ENCODE measurements at places on chromosomes 4 and X. TPM values are rescaled to one million over a fixed set of nuclear protein-coding genes. Genes with fewer than 3 reads are reported as not detected.

DNA sequence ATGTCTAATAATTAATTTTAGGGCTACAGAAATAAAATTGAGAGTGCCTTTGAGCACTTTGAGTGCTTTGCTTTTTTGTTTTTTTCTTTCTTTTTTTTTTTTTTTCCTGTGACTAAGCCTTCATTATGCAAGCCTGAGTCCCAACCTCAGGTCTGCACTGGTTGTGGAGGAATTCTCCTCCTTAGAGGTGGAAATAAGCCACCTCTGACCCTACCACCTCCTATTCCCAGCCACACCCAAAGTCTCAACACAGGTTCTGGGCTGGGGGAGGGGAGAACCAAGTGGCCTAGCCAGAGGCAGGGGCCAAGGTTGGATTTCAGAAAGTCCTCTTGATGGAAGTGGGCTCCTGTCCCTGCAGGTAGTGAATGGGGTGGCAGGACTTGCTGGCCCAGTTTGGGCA lies 180.2 kb downstream of the ARAP2 start:
- no peak for DNase-seq

MAGEA4 gene
- total RNA-seq: not detected

DNA sequence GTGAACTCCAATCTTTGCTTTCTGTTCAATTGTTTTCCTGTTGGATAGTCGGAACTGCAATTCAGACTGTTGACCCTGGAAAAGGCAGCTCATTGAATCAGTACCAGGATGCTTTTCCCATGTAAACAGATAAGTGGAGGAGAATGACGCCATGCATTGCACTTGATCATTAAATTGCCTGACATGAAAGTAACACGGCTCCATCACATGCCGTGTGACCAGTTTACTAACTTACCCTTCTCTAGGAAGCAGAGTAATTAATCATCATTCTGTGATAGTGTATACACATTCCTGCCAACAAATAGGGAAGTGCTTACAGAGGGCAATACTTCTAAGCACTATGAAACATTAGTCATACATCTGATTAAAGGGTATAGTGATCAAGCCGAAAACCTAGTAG lies 101.4 kb downstream of the PPARGC1A start:
- DNase-seq: no peak

- DNase-seq: peak; percentile 41
These were observed 15.6 kb upstream of the LAP3 start for GRCh38 chr4:17561195-17561909.

DNA sequence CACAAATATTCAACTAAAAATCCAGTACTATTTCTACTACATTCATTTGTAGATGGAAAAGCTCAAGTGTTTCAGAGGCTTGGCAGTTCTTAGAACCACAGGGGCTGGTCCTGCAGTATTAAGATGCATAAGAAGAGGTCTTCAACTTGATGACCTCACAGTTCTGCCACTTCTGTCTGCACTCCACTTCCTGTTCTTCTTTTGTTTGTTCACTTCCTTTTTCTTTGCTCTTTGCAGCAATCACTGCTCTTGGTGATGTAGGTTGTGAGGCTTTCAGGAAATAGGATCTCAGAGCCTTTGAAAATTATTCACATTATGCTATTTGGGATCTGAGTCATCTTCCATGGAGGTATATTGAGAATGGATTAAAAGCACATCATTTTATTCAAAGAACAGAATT lies 602.0 kb upstream of the CPEB2 start:
- DNase-seq: no peak

NLRP2B gene
- under 0.01 TPM for total RNA-seq

- DNase-seq: peak; percentile 15
These were observed 35.8 kb downstream of the AMELX start for GRCh38 chrX:11329021-11329420.

PPEF2 gene
- under 0.01 TPM for total RNA-seq

GRCh38 chr4:2255501-2256155 lies 6.3 kb downstream of the MXD4 start:
- DNase-seq: peak; percentile 38

DNA sequence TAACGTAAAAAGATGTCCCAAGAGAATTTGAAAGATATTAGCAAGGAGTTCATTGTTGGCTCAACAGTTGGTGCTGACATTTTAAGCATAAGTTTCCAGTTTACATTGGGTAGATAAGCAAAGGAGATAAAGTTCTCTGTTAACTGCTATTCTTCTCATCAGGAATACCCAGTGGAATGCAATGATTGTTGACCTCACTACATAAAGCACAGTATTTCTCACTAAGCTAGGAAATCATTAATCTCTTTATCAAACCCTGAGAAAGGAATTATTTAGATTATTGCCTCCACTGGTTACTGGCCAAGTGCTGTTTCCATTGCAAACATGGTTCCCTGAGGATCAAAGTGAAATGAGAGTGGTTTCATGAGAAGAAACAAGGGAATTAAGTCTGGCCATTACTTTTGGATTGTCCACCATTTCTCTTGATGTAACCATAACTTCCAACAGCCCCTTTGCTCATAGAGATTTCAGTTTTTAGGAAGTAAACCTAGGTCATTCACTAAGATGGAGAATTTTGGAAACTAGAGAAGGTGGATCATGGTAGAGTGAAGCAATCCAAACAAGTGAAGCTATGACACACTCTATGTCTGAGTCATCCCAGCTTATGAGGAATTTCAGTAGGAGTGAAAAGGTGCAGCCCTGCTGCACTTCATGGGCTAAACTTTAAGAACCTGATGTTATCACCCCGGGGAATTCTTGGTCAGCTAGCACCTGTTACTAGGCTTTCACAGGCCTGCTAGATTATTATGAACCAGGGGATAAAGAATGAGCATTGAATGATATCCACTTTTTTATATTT lies 163.4 kb downstream of the AREG start:
- DNase-seq: no peak

KLHL8 gene
- total RNA-seq: 7.9 TPM

DNA sequence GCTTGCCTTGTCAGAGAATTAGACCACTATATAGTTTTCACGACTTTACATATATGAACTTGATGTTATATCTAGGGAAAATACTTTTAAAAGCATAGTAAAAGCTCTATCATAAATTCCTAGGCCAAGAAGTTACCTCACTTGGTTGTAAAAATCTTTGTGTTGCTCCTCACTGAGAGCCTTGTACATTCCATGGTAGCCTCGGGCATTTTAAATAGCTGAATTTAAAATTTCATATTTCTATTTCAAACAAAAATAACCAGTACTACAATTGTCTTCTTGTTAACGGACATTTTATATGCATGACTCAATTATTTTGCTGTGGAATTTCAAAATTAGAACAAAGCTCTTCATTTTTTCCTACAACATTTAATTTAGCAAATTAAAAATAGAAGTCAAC lies 107.6 kb downstream of the MID1 start:
- DNase-seq: no peak

SMR3B gene
- not detected for total RNA-seq

DNA sequence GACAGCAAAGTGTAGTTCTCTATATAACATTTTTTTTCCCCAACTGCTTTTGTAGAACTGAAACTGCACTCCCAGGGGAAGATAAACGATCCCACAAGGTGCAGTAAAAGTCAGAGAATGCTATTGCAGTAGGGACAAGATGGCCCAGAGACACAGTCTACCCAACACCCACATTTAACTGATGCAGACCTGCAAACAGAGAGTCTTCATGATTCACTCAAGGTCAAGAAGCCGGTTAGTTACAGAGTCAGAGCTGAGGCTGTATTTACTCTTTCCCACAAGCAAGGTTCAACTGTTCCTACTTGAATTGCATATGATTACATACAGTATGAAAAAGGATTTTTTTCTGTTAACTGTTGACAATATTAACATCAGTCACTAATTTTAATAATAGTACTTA lies 654.6 kb downstream of the IL1RAPL1 start:
- no peak for DNase-seq

- no peak for DNase-seq
These were observed 8.4 kb downstream of the UGT8 start for GRCh38 chr4:114607056-114607455.

- DNase-seq: no peak
These were observed 173.1 kb downstream of the VSIG4 start for GRCh38 chrX:65866773-65867172.

GRCh38 chr4:25123236-25123635 lies 37.0 kb downstream of the SEPSECS start:
- no peak for DNase-seq

DNA sequence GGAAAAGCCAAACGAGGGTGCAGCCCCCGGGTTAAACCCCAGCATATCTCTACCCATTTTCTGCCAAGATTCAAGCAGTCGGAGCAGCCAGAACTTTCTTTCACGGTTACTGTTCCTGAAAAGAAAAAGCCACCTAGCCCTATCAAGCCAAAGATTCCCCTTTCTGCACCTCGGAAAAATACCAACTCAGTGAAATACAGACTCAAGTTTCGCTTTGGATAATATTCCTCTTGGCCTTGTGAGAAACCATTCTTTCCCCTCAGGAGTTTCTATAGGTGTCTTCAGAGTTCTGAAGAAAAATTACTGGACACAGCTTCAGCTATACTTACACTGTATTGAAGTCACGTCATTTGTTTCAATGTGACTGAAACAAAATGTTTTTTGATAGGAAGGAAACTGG lies 20.0 kb downstream of the FGF5 start:
- DNase-seq: no peak

SH3D19 gene
- total RNA-seq: 36.3 TPM

DNA sequence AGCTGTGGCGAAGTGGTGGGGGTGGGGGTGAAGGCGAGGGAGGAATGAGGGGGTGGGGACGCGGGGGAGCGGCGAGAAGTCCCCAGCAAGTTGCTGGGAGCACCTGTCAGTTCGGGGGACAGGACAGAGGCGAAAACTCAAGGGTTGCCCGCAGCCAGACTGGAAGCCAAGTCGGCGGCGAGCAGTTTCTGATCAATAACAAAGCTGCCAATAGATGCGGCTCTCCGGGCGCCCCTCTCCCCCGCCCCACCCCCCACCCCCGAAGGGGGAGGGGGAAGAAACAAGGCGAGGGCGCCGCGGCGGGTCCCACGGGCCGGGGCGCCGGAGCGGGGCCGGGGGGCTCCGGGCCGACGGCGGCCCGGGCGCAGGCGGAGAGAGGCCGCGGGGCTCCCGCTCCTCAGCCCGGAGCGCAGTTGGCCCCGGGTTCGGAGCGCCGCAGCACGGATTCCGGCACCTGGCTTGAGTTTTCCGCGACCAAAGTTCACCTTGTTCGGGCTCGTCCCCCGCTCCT lies 379 bp downstream of the PDGFC start:
- no peak for DNase-seq

DNA sequence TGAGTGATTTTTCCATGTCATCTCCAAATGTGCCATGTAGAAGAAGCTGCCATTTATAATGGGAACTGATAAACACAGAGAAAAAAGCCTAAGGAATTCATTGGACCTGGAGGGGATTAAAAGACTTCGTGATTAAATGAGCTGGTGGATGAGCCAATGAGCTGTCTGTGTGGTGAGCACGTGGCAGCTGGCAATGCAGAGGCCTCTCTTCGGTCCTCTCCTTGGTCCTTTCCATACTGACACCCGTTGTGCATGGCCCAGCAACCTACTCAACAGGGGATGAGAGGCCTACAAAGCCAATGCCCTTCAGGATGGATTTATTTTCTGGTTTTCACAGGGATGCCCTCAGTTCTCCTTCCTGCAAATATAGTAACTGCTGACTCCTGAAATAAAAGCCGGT lies 87.7 kb upstream of the STS start:
- DNase-seq: no peak

DNA sequence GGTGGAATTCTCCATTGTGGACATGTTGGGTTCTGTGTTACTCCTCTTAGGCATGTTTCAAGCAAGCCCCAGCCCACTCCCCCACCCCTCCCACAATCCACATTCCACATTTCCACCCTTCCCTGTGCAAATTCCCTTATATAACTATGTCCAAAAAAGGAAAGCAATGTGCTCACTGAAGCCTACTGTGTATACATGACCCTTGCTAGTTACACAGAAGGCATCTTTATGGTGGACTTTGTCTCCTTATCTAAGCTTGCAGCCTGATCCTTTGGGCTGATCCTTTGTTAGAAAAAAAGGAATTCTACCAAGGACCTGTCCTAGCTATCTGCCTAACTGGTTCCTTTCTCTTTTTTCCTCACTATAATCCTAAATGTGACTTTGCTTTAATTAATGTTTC lies 796.8 kb downstream of the NLGN4X start:
- no peak for DNase-seq

FANCB gene
- 1.8 TPM for total RNA-seq

POU4F2 gene
- total RNA-seq: not detected

PNMA5 gene
- not detected for total RNA-seq

PPBP gene
- total RNA-seq: not detected

XAGE1A gene
- total RNA-seq: not detected

DNA sequence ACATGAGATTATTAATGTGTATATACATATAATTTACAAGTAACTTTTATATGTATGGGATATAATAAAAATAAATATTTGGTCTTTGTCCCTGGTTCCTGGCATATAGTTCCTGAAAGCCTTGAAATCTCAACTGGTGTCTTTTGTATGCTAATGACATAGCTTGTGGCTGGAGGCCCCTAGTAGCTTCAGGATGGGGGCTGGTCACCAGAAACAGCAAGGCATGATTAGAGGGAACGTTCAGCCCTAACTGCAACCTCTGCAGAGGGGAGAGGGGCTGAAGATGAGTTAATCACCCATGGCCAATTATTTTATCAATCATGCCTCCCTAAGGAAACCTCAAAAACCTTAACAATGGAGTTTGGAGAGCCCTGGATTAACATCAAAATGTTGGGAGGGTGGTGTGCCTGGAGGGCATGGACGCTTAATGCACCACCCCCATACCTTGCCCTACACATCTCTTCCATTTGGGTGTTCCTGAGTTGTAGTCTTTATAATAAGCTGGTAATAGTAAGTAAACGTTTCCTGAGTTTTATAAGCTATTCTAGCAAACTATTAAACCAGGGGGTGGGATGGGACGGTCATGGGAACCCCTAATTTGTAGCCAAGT lies 21.3 kb downstream of the PIN4 start:
- DNase-seq: no peak

MAP7D3 gene
- 19.8 TPM for total RNA-seq

GRCh38 chr4:10354225-10354624 lies 103.0 kb downstream of the ZNF518B start:
- DNase-seq: no peak

DNA sequence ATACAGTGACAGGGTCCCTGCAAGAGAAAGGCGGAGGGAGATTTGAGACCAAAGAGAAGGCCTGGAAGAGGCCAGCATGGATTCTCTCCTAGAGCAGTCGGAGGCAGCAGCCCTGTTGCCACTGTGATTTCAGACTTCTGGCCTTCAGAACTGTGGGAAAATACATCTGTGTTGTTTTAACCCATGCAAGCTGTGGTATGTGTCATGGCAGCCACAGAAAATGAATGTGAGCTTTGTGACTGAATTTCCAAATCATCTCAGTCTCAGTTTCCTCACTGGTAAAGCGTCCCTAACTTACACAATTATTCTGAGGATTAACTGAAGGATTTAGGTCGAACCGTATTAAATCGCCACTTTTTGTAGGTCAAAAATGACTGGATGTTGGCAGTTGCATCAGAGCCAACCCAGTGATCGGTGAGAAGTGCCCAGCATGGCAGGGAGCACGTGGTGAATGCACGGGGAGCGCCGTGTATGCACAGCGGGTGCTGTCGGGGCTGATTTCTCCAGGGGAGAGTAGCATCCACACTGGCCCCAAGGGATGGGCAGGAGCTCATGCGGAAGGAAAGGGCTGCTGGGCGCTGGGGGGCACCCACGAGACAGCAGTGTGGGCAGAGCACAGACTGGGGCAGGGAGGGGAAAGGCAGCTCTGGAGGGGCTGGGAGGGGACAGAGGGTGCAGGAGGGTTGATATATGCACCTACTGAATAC lies 23.8 kb upstream of the NSG1 start:
- no peak for DNase-seq

GLRB gene
- 9.6 TPM for total RNA-seq

Data from lung microvascular endothelial cell (primary cell).